ENCODE measurements at places on chromosomes 13 and 19.

- no peak for DNase-seq
These were observed 168.8 kb downstream of the KATNAL1 start for GRCh38 chr13:30138511-30138910.

- no peak for DNase-seq
These were observed 324.0 kb downstream of the TDRD3 start for GRCh38 chr13:60721063-60721462.

GRCh38 chr13:32267836-32268439 is 47.2 kb downstream of the ZAR1L start:
- no peak for DNase-seq

GRCh38 chr19:7216373-7216902 is 77.8 kb downstream of the INSR start:
- peak; percentile 37 for DNase-seq

DNA sequence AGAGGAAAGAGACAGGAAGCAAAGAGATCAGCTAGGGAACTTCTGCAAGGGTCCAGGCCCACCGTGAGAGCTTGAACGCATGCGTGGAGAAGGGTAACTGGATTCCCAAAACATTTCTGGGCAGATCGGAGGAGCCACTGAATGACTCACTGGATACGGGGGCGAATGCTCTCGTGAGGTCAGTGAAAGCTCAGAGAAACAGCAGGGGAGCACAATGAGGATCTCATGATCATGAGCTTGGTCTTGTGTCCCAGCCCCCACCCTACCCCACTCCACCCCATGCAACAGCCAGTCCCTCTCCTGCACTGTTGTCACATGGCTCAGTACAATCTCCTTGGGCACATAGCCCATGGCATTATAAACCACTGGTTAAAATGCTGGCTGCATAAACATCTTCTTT is 40.6 kb downstream of the DCLK1 start:
- no peak for DNase-seq

- peak; percentile 7 for DNase-seq
These were observed 6.2 kb downstream of the PPP1R15A start for GRCh38 chr19:48878196-48879024.

DNA sequence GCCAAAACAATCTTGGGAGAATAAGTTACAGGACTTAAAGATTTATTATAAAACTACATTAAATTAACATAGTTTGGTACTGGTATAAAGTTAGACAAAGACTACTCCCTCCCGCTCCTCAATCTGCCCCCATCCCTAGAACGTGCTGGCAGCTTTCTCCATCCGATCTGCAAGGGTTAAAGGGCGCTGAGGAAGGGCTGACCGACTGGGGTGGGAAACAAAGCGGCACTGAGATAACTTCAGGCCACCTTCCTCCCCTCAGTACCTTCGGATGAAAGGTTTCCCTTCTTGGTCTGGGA is 790 bp upstream of the SUGT1 start:
- DNase-seq: no peak

- DNase-seq: no peak
These were observed 21.2 kb downstream of the ZNF787 start for GRCh38 chr19:56099638-56100539.

- no peak for DNase-seq
These were observed 17.1 kb downstream of the C2CD4C start for GRCh38 chr19:391726-392374.

DNA sequence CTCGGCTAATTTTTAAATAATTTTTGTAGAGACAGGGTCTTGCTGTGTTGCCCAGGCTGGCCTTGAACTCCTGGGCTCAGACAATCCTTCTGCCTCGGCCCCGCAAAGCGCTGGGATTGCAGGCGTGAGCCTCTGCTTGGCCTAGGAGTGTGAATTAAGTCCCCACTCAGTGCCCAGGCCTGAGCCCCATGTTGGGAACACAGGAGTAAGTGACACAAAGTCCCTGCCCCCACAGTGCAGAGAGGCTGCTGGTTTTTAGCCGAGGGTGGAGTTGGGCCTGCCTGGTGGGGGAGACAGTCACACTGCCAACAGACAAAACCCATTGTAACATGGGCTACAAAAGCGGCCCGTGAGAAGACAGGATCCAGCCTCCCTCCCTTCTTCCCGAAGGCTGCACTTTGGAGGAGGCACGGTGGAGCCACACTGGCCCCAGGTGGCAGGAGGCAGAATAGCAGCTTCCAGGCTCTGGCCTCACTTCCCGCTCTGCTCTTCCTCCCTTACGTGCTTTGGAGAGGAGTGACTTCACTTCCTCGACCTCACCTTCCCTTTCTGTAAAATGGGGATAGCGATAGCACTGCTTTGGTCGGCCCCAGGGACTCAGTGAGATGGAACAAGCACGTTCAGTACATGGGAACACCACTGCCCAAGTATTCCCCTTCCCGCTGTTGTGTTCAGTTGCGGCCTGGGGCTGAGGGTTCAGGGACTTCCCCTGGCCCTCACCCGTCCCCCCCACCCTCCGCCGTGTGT is 15.2 kb upstream of the EHD2 start:
- peak; percentile 34 for DNase-seq

DNA sequence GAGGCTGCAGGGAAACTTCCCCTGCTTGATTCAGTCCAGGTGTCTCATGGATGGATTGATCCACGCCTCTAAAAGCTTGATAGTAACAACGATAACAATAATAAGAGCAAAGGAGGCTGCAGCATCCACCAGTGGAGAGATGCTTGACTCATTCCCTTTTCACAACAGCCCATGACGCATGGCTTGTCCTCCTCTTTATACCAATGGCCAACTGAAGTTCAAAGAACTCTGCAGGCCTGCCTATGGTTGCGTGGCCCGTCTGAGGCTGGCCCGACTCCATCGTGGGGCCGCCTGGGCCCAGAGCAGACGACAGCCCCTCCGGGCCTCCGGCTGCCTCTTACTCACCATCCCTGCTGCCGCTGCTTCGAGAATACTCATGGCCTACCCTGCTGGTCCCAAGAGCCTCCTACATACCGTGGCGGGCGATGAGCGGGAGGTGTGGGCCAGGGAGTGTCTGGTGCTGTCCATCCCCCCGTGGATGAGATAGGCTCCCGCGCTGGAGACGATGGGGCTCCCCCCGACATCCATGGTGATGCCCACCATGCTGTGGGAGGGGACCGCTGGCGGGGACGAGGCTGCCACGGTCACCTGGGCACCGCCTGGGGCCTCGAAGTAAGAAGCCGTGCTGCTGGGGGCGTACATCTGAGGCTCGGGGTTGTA is 61.8 kb upstream of the RANBP3 start:
- no peak for DNase-seq

DNA sequence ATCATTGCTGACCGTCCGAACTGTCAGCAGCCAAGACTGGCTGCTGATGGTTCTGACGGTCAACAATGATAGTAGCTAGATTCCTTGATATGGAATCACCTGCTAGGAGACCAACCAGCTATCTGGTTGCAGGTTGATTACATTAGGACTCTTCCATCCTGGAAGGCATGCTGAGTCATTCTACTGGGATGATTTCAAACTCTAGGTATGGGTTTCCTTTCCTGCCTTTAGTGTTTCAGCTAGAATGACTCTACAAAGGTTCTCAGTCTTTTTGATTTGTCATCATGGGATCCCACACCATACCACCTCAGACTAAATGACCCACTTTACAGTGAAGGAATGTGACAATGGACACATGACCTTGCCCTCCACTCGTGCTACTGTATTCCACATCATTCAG is 138.1 kb upstream of the KL start:
- no peak for DNase-seq

GRCh38 chr13:97849305-97849704 is 104.2 kb upstream of the IPO5 start:
- no peak for DNase-seq

GRCh38 chr19:22945560-22945959 is 57.4 kb downstream of the ZNF728 start:
- no peak for DNase-seq

DNA sequence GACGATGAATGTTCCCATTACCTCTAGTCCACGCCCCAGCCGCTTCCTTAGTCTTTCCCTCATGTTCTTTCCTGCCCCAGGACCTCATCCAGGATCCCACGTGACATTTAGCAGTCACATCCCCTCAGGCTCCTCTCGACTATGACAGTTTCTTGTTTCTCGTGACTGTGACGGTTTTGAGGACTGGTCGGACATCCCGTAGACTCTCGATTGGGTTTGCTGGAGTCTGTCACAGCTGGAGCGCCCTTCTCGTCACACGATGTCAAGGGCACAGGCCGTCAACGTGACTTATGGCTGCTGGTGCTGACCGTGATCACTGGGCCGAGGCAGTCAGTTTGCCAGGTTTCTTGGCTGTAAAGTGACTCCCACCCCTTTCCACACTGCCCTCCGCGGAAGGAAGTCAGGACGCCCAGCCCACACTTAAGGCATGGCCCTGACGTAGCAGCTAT is 22.8 kb downstream of the ELAVL1 start:
- DNase-seq: no peak

DNA sequence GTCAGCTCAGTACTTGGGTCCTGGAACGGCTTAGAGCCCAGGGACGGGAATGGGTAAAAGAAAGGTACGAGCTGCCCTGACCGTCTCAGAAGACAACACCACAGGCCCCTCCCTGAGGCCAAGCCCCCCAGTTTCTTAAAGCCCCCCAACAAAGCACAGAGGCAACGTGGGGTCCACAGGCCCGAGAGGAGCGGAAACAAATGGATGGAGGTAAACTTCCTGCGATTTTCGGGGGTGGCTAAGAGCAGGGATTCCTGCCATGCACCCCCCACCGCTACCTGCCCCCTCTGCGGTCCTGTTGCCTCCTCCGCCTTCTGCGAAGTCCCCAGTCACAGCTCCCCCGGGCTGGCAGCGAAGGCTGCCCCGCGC is 48.2 kb downstream of the PTPRS start:
- DNase-seq: no peak

DNA sequence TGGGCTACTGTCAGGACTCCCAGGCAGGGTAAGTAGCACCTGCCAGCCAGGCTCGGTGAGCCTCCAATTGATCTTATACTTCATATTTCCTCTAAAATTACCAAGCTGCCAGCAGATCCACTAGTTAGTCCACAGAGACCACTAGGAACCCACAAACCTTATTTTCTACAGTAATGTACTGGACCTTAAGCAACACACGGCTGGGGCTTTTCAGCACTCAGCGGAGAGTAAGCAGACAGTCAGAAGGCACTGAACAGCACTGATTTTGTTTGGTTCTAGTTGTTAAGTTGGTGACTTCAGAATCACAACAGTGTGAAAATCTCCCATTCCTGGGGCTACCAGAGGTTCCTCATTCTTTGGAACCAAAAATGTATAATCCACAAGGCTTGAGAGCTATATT is 56.1 kb downstream of the MRPL57 start:
- no peak for DNase-seq

GRCh38 chr13:50914176-50914700 is 4.6 kb downstream of the RNASEH2B start:
- DNase-seq: no peak

DNA sequence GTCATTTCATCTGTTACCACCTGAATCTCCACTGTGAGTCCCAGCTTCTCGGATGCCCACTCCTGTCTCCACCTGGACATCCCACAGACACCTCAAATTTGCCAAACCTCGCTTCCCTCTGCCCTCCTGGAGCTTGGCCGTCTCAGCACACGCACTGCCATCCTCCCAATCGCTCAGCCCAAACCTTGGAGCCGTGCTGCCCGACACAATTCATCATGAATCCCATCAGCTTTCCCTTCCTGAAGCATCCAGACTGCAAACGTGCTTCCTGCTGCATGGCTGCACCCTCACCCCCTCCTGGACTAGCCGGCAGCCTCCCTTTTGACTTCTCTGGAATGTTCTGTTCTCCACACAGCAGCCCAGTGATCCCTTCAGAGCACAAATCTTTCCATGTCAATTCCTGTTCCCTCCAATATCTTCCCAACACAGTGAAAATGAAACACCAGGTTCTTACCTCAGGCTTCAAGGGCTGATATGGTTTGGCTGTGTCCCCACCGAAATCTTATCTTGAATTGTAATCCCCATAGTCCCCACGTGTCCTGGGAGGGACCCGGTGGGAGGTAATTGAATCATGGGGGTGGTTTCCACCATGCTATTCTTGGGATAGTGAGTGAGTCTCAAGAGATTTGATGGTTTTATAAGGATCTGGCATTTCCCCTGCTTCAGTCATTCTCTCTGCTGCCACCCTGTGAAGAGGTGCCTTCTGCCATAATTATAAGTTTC is 1.1 kb upstream of the PROZ start:
- no peak for DNase-seq

DNA sequence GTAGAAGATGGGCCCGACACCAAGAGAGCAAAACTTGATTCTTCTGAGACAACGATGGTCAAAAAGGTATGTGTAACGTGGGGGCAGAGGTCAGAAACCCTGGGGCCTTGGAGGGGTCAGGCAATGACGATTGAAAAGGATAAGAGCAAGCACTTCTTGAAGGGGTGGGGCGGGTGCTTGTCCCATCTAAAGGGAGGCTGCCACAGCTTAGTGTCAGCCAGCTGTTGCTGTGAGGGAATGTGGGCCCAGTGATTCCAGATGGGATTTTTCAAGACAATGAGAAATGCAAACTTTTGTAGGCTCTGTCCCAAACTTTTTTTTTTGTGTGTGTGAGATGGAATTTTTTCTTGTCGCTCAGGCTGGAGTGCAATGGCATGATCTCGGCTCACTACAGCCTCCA is 24.5 kb downstream of the SAE1 start:
- no peak for DNase-seq

DNA sequence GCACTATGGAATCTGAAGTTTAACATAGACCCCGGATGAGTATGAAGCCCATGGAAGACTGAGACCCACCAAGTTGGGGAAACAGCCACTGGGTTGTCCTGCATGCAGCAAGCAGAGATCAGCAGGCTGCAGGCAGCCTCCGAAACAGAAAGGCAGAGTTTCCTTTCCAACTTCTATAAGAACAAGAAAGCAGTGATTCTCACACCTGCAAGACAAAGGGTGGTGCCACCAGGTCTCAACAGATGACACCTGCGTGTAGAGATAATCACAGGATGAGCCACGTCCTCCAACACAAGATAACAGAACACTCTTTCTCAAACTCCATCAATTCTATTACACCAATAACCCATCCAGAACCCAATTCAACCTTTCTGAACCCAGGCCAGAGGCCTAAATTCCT is 457.9 kb downstream of the FOXO1 start:
- DNase-seq: no peak

DNA sequence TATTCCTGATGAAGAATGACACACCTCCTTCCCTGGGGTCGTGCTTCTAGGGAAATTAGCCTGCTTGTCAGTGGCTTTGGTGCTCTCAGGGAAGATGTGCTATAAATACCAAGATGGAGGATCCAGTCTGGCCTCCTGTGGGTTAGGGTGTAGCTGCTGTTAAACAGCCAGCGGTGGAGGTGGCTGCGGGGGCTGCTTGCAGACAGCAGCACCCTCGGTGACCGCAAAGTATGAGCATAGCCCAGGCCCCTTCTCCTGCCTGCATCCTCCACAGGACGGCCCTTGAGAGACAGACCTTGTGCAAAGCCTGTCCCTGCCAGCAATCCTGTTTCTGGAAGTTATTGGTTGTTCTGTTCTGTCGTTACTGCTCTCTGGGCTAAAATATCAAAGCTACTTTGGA is 11.4 kb downstream of the VSTM2B start:
- DNase-seq: no peak

DNA sequence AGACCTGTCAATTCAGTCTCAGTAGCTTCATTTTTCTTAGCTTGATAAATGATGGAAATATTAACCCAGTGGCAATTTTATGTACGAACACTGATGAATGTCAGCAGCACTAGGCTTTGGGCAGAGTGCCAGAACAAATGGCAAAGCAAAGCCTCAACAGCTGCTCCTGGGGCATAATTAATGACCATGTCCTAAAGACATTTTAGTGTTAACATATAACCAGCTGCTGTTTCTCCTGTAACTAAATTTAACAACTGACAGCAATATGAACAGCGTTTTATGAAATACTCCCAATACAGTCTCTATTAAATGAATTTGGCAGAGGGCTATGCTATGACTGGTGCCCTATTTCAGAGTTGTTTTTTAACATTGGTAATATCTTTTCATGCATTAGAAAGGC is 47.1 kb downstream of the ZNF568 start:
- no peak for DNase-seq

GRCh38 chr13:91644806-91645205 is 246.4 kb downstream of the GPC5 start:
- DNase-seq: no peak
